ENCODE measurements at places on chromosomes 6 and 20.
A peak's percentile ranks its signal among the peaks of the same experiment; 100 is the strongest.

DNA sequence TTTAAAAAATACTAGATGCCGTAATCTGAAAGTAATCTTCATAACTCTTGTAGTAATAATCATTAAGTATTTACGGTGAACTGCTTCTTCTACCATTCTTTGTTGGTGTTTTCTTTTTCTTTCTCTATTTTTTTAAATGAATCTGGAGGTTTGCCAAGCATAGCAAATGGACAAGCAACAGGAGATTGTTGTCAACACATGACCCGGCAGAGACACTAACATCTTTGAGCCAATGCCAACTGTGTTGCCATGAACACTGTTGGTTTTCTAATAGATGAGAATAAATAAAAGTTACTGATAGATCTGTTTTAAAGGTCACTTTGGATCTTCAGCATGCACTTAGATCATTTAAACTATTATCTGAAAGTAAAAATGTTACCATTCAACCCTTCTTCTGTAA lies 523.6 kb upstream of the EYS start:
- no peak for DNase-seq

GRCh38 chr6:73739096-73739495 lies 43.1 kb downstream of the CD109 start:
- DNase-seq: peak; percentile 8

DNA sequence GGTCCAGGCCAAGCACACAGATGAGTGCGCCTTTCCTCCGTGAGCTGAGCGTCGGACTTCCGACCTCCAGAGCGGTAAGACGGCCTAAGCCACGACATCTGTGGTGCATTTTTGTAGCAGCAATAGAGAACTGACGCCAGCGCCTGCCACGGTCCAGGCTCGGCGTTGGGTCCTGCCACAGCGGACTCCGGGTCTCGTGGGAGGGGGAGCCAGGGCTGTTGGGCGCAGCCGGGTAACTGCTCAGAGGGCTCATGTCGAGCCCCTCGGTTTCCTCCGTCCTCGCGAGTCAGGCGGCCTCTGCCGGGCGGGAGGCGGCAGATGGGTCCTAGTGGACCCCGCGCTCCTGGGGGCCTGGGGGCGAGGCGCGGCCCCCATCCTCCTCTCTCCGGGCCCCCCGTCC lies 216.1 kb downstream of the QKI start:
- DNase-seq: no peak

DNA sequence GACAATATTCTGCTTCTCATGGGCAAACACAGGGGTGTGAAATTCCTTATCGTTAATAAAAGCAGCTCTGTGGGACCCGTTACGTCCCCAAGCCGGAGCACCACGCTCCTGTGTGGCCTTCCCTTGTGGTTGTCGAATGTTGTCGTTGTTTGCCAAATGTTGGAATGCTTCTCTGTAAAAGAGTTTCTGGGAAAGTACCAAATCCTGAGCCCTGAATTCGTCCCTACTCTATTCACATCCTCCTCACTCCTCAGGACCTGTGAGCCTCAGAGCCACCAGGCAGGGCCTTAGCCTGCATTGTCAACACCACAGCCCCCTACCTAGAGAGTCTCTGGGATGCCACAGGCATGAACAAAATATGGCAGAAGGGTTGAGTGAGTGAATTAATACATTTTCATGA lies 64.0 kb downstream of the THBS2 start:
- DNase-seq: no peak

- DNase-seq: no peak
Measured at GRCh38 chr6:65248101-65248610, 458.9 kb downstream of the EYS start.

DNA sequence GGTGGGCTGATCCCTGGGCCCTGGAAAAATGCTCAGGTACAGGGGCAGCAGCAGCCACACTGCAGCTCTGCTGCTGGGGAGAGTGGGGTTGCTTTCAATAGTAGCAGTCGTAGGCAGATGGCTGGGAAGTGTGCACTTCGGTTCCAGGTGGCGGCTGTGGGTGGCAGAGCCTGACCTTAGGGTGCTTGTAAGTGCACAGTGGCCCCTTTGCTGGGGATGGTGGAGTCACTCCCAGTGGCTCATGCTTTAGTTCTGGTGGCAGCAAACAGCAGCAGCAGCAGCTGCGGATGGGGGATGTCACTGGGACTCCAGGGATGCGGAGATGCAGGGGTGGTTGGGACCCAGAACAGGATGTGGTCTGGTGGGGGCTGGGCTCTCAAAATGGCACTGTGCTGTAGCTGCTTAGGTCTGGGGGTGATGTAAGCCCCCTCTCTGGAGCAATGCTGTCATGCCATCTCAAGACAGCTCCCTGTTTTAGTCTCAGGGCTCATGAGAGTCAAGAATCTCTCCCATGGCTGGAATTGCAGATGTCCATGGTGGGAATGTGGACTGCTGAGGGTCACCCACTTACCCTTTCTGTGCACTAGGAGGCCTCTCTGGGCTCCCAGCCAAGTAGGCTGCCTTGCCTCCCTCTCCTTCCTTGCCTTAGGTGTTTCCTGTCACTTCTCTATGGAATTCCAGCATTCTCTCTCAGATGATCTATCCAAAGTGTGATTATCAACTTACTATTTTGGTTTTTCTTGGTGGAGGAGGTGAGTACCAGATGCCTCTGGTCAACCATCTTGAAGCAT lies 146.7 kb upstream of the SLC22A23 start:
- no peak for DNase-seq

DNA sequence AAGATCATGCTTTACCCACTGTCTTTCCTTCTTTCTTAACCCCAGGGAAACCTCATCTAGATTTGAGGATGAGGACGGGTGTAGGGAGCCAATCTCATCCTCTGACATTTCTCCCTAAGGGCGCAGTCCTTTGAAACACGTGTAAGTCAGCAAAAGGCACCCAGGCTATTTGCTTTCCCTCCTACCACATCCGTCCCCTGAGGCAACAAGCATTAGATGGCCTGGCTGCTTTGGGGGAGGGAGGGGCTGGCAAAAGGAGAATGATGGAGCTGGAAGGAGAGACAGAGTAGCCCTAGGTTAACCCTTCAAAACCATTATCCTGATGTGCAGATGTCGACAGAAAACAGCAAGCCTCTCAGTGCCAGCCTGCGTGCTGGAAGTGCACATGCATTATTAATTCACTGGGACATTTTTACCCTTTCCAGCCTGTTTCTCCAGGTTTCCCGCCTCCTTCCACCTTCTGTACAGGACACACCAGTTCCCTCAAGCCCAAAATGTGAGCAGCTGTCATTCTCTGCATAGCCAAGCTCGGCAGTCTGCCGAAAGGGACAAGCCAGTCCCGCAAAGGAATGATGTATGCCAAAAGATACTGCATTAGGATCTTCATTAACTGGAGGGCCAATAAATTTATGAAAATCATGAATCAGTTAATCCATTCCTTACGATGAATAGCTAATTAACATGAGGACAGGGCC lies 547.2 kb downstream of the CD83 start:
- no peak for DNase-seq

DNA sequence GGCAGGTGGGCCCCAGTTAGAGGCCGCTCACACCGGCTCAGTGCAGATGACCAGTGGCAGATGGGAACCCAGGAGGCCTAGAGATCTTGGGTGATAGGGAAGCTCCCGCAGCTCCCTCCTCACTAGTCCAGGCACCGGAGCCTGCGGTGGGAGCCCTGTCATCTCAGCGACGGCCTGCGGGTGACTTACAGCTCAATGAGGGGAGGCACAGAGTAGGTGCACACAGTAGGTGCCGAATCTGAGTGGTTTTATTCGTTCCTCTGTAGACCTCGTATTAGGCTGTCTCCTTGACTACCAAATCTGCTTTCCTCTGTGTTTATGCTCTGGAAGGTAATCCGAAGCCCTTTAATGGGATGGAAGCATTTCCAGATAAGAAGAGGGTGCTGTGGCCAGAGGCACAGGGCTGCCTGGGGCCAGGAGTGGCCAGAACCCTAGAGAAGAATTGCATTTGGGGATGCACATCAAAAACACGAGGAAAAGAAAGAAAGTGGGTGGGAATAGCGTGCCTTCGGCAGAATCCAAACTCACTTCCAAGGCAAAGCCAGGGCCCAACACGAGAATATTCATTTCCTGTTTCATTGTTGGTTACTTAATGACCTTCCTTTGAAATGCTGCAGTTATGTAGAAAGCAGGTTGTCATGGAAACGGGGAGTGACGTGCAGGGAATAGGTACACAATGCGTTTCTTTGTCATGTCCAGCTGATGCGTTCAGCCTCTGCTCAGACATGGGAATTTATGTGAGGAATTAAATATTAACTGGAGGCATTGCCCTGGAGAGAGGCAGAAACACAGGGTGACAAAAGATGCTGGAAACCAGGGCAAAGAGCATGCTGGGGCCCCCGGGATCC lies 24.7 kb downstream of the MYT1 start:
- peak; percentile 68 for DNase-seq

GRCh38 chr6:143605906-143606521 lies 71.8 kb upstream of the PHACTR2 start:
- no peak for DNase-seq

DNA sequence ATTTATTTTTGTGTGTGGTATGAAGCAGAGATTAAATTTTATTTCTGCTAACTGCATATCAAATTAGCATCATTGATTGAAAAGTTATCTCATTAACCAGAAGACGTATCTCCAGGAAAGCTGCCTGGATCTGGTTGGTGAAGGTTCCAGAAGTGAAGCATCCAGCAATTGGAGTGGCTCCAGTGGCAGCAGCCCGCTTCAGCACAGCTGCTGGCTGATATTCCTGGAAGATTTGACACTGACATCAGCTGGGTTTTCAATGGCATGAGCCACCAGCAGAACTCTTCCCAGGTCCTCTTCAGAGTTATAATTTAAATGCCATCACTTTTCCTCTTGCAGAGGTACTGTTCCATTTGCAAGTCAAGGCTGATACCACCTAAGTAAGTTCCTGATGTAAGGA lies 363.5 kb downstream of the BCKDHB start:
- no peak for DNase-seq

- DNase-seq: no peak
Measured at GRCh38 chr20:37228656-37229055, 33.0 kb downstream of the GHRH start.

DNA sequence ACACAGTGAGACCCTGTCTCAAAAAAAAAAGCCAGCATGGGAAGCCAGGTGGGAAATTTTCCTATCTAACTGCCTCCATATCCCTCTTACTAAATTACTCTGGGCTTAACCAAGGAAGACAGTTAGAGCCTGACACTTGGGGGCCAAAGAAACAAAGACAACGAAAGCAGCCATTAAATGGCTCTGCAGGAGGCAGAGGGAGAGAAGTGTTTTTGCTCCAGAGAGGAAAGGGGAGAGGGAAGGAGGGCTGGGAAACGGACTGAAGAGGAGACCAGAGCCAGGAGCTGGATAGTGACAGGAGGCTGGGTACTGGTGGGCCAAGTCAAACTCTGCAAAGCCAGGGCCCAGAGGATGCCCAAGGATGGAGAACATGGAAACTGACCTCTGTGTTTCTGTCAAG lies 10.7 kb upstream of the TGIF2 start:
- DNase-seq: no peak

DNA sequence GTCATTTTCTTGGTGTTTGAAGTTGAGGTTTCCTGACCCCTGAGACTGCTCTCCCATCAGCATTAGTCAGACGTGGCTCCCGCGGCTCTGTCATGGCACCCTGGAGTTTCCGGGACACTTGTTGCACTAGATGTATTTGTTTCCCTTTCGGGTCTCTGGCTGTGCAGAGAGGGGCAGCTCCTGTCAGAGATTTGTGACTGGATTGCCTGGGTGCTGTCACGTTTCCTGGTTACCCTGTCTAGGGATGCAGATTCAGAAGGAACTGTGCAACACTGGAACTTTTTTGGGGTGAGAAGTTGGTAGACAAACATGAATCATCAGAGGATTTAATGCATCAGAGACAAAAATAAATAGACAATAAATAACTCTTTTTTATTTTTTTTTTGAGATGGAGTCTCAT lies 431.8 kb upstream of the MAN1A1 start:
- no peak for DNase-seq

- DNase-seq: no peak
Measured at GRCh38 chr20:58941471-58941870, 39.6 kb upstream of the NELFCD start.

DNA sequence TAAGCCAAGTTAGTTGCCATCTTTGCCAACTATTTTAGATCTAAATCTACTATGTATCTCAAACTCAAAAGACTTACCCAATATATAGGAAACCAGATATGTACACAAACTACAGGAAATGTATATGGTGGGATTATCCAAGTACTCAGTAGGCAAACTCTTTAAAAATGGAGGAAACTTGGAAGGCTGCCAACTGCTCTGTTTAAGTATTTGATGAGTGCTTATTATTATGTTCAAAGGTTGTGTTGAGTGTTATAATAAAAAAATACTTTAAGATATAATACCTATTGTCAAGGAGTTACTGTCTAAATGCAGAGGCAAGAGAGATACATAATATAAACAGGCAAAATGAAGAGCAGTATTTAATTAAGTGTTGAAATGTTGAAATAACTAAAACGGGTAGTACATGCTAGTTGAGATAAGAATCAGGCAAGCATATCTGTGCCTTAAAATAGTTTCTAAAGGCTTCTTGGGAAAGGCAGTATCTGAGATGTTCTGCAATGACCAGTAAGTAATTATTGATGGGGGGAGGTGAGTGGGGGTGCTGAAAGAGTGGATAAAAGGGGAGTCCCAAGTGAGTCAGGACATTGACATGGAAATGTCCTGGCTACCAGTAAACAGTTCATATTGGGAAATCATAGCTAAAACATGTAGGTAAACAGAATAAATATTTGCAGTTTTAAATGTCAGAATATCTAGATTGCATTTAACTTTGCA lies 6.5 kb upstream of the DST start:
- peak; percentile 46 for DNase-seq

DNA sequence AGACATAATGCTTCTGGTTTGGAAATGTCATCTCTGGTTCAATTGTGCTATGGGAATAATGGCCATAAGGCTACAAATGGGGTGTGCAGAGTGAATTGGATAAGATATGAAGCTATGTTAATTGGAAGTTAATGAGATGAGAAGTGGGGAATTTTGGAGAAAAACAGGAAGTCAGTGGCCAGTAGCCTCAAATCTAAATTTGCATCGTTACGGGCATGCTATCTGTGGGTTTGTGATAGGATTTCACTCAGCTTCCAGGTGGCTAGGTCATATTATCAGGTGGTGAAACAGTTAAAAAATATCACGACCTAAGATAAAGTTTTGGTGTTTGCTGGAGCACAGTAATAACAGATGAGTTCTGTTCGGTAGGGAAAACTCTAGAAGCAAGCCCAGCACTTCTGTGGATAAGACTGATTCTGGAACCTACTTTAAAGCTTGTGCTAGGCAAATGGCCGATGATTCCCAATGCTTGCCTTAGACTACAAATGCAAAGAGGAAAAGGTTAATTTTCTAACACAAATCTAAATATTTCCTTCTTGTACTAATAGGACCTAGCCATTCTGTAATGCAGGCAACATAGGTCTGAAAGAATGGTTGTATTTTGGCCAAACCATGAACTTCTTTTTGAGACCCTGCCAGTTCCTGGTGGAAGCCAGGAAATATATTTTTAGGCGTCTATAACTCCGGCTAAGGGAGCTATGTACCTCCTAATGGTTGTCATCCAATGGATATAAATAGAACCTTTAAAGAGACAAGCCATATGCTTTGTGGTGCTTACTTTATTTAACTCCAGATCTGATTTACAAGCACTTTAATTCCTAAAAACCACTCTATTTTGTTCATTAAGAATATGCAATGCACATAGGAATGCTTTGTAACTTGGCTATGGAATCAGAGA lies 111.0 kb downstream of the PLCB1 start:
- no peak for DNase-seq

GRCh38 chr20:32218156-32218900 lies 10.6 kb downstream of the POFUT1 start:
- DNase-seq: no peak
